Adrenal gland (tissue), 19 donors: ENCODE measurements at places on chromosomes 2 and 18. TPM values are rescaled to one million over a fixed set of nuclear protein-coding genes. Genes with fewer than 3 reads are reported as not detected.

- H3K27ac ChIP-seq = no peak overlapping the region
- H3K36me3 ChIP-seq = no peaks in the 10 kb centered on the region
- no peak overlapping the region for H3K4me3 ChIP-seq
- DNase-seq = no peak
- H3K27me3 ChIP-seq = no peaks in the 10 kb centered on the region
Measured at GRCh38 chr2:209314653-209315052, 109.2 kb upstream of the MAP2 start.

The COL5A2 gene
- 46.4 TPM for total RNA-seq

DNA sequence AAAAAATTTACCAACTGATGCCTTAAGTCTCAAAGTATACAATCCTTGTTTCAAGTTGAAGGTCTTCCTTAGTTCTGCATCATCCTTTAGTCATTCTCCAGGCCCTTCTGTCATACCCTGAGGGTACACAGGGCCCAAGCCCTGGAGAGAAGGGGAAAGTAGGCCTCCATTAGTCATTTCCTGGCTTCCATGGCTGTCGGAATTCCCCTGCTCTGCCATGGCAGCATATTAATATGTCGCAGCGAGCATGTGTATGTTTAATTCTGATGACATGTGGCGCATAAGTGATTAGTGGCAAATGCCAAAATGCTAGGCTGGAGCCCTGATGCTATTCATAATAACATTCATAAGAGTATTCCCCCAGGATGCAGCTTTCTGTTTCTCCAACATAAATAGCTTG is 22.1 kb downstream of the GPR39 start:
- no peak for DNase-seq
- H3K36me3 ChIP-seq = no peaks in the 10 kb centered on the region
- no peaks in the 10 kb centered on the region for H3K4me1 ChIP-seq
- H3K27ac ChIP-seq = no peak overlapping the region
- no peaks in the 10 kb centered on the region for H3K27me3 ChIP-seq

The SGPP2 gene
- 13.3 TPM for total RNA-seq

- no peak overlapping the region for H3K27ac ChIP-seq
- no peaks in the 10 kb centered on the region for H3K36me3 ChIP-seq
- DNase-seq = no peak
- H3K4me1 ChIP-seq = no peaks in the 10 kb centered on the region
Measured at GRCh38 chr2:224271617-224272236, 130.2 kb downstream of the FAM124B start.
